ENCODE measurements at places on chromosomes 6 and 20.

GRCh38 chr6:57029213-57029612 is 17.3 kb upstream of the KIAA1586 start:
- DNase-seq, result no peak

- DNase-seq, result no peak
These were observed 10.0 kb upstream of the DUSP22 start for GRCh38 chr6:282177-282866.

DNA sequence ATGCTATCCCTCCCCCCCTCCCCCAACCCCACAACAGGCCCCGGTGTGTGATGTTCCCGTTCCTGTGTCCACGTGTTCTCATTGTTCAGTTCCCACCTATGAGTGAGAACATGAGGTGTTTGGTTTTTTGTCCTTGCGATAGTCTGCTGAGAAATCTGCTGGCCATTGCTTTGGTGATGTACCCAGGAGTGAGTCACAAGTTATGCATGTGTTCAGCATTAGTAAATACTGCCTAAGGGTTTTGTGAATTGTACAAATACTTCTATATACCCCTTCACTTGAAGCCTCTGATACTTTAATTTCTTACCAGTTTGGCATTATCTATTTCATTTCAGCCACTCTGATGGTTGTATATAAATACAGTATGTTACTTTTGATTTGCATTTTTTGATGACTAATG is 711.3 kb upstream of the GJE1 start:
- DNase-seq, result no peak

GRCh38 chr20:58753922-58754551 is 61.4 kb downstream of the NPEPL1 start:
- no peak for DNase-seq
